ENCODE measurements at places on chromosomes 5 and 9. TPM values are rescaled to one million over a fixed set of nuclear protein-coding genes. Genes with fewer than 3 reads are reported as not detected.

The SAXO1 gene
- not detected for total RNA-seq

The LHX3 gene
- total RNA-seq = 0.19 TPM

The DPYSL3 gene
- not detected for total RNA-seq

The PHF24 gene
- total RNA-seq = not detected

The ORM2 gene
- not detected for total RNA-seq

The IL9 gene
- total RNA-seq = not detected

The COL5A1 gene
- not detected for total RNA-seq

The C1QTNF2 gene
- not detected for total RNA-seq

The UBAP1 gene
- 27.0 TPM for total RNA-seq

The AIF1L gene
- total RNA-seq = not detected

The GPR150 gene
- total RNA-seq = 0.27 TPM

The IGFBPL1 gene
- total RNA-seq = not detected

The FOXD4 gene
- 0.89 TPM for total RNA-seq

The AFAP1L1 gene
- total RNA-seq = not detected

The CCDC152 gene
- total RNA-seq = 4.2 TPM

The POLR3G gene
- 2.3 TPM for total RNA-seq

The PCDHGB3 gene
- 3.8 TPM for total RNA-seq

The PCDHGA5 gene
- total RNA-seq = 1.7 TPM

The WHRN gene
- 95.7 TPM for total RNA-seq

The LAMC3 gene
- total RNA-seq = 0.25 TPM

The C9orf50 gene
- not detected for total RNA-seq

The LCN12 gene
- 1.9 TPM for total RNA-seq

The PLPPR1 gene
- total RNA-seq = not detected

The BRIX1 gene
- 29.3 TPM for total RNA-seq

The SLIT3 gene
- total RNA-seq = not detected

The CER1 gene
- total RNA-seq = not detected

The CCDC180 gene
- 7.1 TPM for total RNA-seq

The PCDHA12 gene
- not detected for total RNA-seq

The POLE3 gene
- 50.3 TPM for total RNA-seq

The CDC20B gene
- not detected for total RNA-seq

The SLC23A1 gene
- total RNA-seq = 5.8 TPM

The PPP3R2 gene
- total RNA-seq = not detected

The SNCB gene
- total RNA-seq = not detected

The SETD9 gene
- 7.2 TPM for total RNA-seq

The N4BP3 gene
- total RNA-seq = 47.2 TPM

The SPINK7 gene
- not detected for total RNA-seq

The HTR1A gene
- total RNA-seq = not detected

The C5orf34 gene
- 5.1 TPM for total RNA-seq

The SLC1A3 gene
- total RNA-seq = 0.37 TPM

The BTF3 gene
- 466 TPM for total RNA-seq

The ARID3C gene
- total RNA-seq = not detected

The IFNA10 gene
- not detected for total RNA-seq

The ADAMTSL2 gene
- not detected for total RNA-seq

The PCDHB9 gene
- total RNA-seq = 0.12 TPM
